C1 segment of cervical spinal cord (tissue), 14 donors: ENCODE measurements at places on chromosomes 7 and 10.

DNA sequence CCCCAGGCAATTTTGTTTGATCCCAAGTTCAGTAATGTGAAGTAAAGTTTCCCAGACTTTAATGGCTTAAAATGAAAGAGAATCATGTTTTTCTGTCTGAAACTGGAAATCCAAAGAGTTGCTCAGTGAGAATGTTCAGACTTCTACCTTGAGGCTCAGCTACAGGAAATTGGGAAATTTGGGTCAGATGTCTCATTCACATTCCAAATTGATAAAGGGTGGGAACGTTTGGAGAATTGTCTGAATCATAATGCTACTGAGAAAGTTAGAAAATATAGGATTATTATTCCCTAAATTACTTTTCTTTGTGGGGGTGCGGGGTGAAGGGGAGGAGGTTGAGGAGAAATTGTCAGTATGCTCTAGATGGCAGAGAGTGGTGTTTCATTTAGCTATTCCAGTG lies 773.9 kb downstream of the LRMDA start:
- no peak for DNase-seq

DNA sequence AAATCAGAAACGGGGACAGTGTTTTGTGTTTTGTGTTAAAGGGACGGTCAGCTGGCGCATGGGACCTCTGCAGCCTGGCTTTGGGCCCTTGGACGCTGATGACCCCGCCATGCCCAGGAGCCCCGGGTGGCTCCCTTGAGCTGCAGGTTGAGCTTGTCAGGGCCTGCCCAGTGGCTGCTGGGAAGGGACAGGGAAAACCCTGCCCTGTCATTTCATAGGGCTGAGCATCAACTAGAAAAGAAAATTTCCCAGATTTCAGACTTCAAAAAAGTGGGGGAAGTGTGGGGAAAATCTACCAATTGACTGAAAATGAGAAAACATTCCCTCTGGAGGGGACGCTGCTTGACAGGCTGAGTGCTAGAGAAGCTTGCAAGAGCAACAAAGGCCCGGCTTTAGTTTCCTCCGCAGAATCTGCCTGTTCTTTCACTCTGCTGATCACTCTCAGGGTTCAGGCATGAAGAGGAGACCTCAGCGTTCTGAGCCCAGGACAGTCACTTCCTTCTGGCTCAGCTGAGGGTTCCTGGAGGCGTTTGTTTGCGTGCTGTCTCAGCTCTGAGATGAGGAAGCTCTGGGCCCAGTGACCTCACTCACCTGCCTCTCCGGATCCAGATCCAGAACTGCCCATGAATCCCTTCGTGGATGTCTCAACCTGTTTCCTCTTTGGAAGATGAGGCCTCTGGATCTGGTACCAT lies 18.6 kb upstream of the DNAJB6 start:
- no peak for DNase-seq

GRCh38 chr7:74187915-74188675 lies 13.9 kb downstream of the EIF4H start:
- no peak for DNase-seq

DNA sequence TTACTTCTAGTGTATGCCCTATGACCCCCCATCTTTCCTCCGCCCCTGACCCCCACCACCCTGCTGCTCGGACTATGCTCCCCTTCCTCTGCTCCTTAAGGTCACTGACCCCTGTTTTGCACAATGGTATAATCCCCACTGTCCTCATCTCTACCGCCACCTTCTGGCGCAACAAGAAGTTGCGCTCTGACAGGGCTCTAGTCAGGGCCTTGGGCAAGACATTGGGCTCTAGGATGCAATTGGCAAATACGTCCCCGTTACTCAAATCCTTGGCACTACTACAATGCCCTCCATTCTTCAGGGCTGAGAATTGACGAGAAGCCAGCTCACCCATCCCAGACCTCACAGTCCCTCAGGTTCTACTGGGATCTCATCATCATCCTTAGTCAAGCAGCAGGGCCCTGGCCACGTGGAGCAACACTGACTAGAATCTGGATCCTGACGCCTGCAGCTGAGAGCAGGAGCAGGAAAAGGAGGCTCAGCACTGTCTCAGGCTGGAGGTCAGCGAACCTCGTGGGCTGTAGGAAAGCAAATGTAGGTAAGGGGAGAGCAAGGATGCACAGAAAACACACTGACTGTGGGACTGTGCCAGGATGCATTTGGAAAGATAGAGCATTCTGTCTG lies 10.6 kb downstream of the LRIT2 start:
- DNase-seq, result no peak

GRCh38 chr10:86709396-86710185 lies 41.3 kb downstream of the LDB3 start:
- no peak for DNase-seq

DNA sequence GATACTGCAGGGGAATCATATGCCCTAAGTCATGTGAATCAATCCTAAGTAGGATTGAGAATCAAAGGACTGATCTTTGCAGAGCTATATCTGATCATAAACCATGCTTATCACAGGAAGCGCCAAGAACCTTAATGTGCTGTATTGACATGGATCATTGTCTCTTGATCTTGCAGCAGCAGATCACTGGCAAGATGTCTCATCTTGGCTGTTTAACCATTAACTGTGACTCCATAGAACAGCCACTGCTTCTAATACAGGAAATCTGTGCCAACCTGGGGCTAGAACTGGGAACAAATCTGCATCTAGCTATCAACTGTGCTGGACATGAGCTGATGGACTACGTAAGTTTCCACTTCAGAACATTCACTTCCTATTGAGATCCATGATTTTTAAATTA lies 21.6 kb downstream of the ENO4 start:
- no peak for DNase-seq

DNA sequence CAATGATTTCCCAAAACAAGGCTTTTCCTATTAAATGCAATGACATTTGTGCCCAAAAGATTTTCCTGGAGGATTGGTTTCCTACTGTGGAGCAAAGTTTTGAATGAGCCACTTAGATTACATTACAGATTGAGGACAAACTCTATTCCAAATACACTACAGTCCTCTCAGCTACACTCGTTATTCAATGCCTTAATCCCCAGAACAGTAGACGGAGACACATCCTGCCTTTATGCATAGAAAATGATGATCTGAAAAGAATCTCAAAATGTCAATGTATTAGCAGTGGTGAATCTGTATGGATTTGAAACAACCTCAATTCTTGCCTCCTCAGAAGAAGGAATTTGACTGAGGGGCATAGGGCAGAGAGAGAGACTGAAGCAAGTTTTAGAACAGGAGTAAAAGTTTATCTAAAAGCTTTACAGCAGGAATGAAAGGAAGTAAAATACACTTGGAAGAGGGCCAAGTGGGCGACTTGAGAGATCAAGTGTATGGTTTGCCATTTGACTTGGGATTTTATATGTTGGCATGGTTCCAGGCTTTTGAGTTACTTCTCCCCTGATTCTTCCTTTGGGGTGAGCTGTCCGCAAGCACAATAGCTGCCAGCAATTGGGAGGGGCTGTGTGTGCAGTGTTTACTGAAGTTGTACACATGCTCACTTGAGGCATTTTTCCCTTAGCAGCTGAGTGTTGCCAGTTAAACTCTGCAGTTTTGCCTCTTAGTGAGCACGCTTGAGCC lies 891.9 kb upstream of the MBL2 start:
- no peak for DNase-seq

GRCh38 chr7:65397730-65398142 lies 24.1 kb downstream of the ZNF92 start:
- DNase-seq, result no peak

DNA sequence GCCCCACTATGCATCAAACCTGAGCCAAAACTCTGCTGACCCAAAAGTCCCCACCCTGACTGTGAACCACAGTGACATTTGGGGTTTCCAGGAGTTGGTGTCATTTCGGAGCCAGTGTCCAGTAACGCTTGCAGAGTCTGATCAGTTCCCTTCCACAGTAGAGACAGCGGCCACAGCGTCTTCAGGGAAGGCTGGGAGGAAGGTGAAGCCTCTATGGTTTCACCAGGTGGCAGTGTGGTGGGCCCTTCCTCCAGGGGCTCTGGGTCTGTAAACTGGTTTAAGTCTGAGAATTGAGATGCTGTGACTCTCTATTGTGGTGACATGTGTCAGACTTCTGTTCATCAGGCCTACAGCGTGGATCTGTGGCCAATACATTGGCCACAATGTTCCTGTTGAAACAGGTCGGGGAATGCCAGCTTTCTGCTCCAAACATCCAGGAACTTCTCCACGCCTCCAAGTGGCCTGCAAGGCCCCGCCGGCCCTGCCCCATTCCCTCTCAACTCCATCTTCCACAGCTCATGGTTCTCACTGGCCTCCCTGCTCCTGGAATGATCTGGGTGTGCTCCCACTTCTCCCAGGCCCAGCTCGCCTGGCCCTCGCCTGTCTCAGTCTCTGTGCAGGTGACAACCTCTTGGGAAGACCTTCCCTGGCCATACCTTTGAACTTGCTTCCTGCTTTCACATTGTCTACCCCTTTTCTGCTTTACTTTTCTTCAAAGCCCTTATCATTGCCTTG lies 124.5 kb upstream of the FAM20C start:
- no peak for DNase-seq

DNA sequence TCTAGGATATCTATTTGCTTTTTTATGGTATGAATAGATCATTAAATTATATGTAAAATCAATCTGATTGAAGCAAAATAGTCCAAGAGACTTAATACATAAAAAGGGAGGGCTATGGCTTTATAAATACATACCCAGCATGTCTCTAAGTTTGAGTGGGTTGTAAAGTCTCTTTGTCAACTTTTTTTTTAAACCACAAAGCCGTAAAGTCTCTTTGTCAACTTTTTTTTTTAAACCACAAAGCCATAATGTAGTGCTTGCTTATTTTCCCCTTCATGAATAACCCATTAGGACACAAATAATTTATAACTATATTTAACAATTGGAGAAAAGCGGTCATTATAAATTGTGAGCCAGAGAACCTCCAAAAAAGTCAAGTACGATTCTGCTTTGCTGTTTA lies 5.7 kb downstream of the HECTD2 start:
- DNase-seq, result no peak

- no peak for DNase-seq
These were observed 11.5 kb upstream of the MICU1 start for GRCh38 chr10:72637398-72637857.

GRCh38 chr10:121713486-121713885 lies 115.2 kb upstream of the FGFR2 start:
- DNase-seq, result no peak

- no peak for DNase-seq
These were observed 85.8 kb downstream of the GRK5 start for GRCh38 chr10:119292968-119293760.

- DNase-seq, result no peak
These were observed 2.0 kb upstream of the TM9SF3 start for GRCh38 chr10:96588616-96589419.

- DNase-seq, result no peak
These were observed 21.6 kb downstream of the KCNH2 start for GRCh38 chr7:150956395-150957132.

DNA sequence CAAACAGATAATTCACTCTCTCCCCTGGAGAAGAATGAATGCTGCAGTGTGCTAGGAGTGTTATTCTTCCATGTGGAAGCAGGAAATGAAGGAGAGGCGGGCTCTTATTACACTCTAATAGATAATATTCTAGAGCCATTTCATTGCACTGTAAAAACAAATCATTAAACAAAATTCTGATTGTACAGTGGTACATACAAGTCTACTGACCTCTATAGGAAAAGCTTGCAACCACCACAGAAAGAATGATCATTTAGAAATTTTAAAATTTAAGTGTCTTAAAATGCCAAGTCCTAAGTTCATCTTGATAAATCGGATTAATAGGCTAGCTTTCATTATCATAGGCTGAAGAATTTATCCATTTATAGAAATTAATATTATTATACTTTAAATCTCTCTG lies 960.3 kb upstream of the LRRN3 start:
- no peak for DNase-seq

DNA sequence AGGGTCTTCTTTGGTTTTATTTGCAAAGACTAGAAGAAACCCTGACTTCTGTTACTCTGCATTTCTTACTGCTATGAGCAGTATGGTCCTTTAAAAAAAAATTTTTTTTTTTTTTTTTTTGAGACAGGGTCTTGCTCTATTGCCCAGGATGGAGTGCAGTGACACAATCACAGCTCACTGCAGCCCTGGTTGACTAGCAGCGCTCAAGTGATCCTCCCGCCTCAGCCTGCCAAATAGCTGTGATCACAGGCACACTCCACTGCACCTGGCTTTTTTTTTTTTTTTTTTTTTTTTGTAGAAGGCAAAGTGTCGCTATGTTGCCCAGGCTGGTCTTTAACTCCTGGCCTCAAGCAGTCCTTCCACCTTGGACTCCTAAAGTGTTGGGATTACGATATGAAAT lies 17.4 kb downstream of the CNNM2 start:
- DNase-seq, result no peak

- no peak for DNase-seq
These were observed 109.6 kb upstream of the FAM20C start for GRCh38 chr7:82757-83155.

GRCh38 chr7:13288516-13288915 lies 601.1 kb downstream of the ARL4A start:
- no peak for DNase-seq

DNA sequence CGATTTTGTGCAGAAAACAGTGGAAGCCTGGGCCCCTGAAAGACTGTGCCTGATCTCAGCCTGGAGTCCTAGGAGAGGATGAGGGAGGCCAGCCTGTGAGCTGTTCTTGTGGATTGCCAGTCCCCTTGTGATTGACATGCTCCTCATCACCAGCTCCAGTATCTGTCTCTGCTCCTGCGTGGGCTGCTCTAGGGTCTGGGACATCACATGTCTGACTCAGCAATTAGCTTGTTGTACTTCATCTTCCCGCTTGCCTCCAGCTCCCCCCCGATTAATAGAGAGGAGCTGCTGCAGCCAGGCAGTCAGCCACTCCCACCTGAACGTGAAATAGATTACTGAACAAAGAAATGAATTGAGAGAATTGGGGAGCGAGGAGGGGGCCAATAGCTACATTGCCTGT lies 99.6 kb upstream of the TBX20 start:
- DNase-seq, result no peak

GRCh38 chr10:20300735-20301134 lies 484.5 kb downstream of the PLXDC2 start:
- no peak for DNase-seq

- DNase-seq, result no peak
These were observed 464.8 kb downstream of the SEMA3D start for GRCh38 chr7:84722086-84722485.

DNA sequence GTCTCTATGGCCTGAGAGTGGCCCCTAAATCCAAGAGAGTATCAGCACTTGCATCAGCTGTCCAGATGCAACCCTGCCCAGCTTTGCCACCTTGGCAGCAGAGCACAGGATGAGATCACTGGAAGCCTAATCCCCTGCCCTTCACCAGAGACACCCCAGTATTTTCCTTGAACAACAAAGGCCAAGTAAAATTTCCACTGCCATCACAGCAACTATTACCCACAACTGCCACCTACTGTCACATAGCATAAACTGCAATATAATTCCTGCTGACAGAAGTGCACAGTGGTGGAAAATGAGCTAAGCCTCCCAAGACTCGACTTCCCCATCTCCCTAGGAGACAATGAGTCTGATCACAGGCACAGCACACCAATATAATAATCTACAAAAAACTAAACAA lies 462.8 kb upstream of the ZWINT start:
- DNase-seq, result no peak

GRCh38 chr10:128779416-128779815 lies 653.2 kb upstream of the MKI67 start:
- DNase-seq, result no peak
